ENCODE measurements at places on chromosomes 2 and 18.

DNA sequence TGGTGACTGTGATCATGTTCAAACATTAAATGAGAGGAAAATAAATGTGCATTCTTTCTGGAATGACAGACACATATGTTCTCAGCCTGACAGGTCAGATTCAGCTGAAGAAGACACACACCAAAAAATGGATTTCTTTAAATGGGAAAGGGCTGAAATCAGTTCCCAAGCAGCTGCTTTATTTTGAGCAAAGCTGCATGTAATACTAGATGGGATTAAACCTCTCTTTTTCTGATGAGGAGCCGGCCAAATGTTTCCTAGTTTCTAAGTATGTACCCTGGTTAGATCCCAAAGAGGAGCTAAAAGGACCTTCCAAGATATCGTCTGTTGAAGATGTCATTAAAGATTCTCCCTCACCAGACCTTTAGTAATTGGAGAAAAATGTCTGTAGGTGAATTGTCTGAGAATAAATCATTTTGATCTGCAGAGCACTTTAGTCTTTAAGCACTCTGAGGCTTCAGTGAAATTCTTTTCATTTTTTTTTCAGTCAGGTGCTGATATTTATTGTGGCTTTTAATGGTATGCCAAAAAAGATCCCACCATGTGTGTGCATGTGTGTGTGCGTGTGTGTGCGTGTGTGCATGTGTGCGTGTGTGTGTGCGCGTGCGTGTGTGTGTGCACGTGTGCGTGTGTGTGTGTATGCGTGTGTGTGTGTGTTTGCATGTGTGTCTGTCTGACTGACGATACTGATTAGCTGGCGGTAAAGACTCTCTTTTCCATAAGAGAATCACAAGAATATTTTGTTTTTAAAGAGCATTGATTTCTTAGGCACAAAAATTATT lies 175.8 kb downstream of the IRS1 start:
- no peak for DNase-seq

DNA sequence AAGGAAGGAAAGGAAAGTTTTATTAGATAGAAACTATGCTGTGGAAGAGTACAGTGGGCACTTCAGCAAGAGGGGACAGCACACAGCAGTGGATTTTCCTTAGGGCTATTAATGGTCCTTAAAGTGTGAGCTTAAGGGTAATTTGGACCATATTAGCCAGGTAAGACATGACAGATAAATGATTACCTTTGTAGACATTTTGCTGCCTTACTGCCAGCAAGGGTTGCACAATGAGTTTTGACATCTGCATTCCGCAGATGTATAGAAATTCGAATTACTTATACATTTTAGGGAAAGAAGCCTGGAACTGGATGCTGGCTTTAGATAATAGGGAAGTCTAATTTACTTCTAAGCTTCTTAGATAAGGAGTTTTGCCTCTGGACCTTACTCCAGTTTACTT lies 14.0 kb upstream of the UBE2F start:
- no peak for DNase-seq

DNA sequence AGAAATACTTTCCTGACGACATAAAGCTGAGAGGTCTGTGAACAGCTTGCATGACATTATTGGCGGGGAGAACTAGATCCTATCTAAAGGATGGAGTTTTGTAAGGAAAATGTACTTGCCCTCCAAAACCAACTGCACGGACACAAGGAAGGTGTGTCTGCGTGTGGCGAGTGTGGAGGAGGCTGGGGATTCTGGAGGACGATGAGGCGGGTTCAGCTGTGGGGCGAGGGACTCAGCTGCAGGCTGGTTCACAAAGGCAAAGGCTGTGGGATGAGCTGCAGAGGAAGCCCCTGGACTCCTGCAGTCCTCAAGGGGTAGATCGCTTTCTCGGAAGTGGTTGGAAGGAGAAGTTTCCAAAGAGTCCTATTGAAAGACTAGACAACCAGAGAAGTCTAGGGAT lies 48.2 kb downstream of the ACKR3 start:
- DNase-seq = no peak

- no peak for DNase-seq
Measured at GRCh38 chr18:79405781-79406575, 10.2 kb downstream of the NFATC1 start.

DNA sequence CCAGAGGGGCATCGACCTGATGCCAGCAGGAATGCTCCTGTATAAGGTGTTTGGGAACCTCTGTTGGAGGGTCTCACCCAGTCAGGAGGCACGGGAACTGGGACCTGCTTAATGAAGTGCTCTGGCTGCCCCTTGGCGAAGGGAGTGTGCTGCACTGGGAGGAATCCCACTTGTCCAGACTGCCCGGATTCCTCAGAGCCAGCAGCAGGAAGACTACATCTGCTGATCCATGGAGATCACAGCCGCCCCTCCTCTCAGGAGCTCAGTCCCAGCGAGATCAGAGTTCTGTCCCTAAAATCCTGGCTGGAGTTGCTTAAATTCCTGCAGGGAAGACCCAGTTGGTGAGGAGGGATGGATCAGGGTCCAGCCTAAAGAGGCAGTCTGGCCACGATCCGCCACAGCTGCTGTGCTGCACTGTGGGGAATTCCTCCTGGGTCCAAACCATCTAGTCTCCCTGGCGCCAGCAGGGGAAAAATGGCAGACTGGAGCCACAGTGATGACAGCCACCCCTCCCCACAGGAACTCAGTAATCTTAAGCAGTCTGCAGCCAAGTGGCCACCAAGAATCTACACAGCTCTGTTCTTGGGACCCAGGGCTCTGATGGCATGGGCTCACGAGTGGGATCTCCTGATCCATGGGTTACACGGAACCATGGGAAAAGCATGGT lies 76.5 kb upstream of the NRP2 start:
- no peak for DNase-seq

- no peak for DNase-seq
Measured at GRCh38 chr2:133607679-133608078, 39.4 kb upstream of the NCKAP5 start.

GRCh38 chr2:20366672-20367116 lies 16.1 kb upstream of the PUM2 start:
- DNase-seq = no peak

GRCh38 chr2:236908439-236909192 lies 177.1 kb upstream of the COPS8 start:
- no peak for DNase-seq
